ENCODE measurements at places on chromosomes 16 and 17. TPM values are rescaled to one million over a fixed set of nuclear protein-coding genes. Genes with fewer than 3 reads are reported as not detected.

The SLC12A3 gene
- not detected for total RNA-seq

The CHST4 gene
- 0.46 TPM for total RNA-seq

The SREBF1 gene
- 26.3 TPM for total RNA-seq

The GP1BA gene
- total RNA-seq, result not detected

The ANKRD13B gene
- 26.1 TPM for total RNA-seq

The CHD9NB gene
- 2.8 TPM for total RNA-seq

The SOST gene
- total RNA-seq, result 0.23 TPM

The CHMP1A gene
- total RNA-seq, result 85.6 TPM

The HASPIN gene
- total RNA-seq, result 1.4 TPM

The CIBAR2 gene
- 4.8 TPM for total RNA-seq

The SLC47A1 gene
- 0.92 TPM for total RNA-seq

The ALOX15B gene
- not detected for total RNA-seq

The MYL4 gene
- total RNA-seq, result 3.9 TPM

The TM4SF5 gene
- total RNA-seq, result not detected

The VEZF1 gene
- total RNA-seq, result 67.6 TPM

The KRTAP4-9 gene
- total RNA-seq, result not detected

The TNK1 gene
- 1.4 TPM for total RNA-seq

The KCNH6 gene
- total RNA-seq, result 0.69 TPM

The SLC38A8 gene
- 2.8 TPM for total RNA-seq

The TBC1D3K gene
- total RNA-seq, result not detected

The C16orf96 gene
- 0.46 TPM for total RNA-seq

The RNF222 gene
- total RNA-seq, result not detected

The PRR11 gene
- 2.5 TPM for total RNA-seq

The KRT12 gene
- total RNA-seq, result not detected

The JUP gene
- 29.8 TPM for total RNA-seq

The ZG16B gene
- total RNA-seq, result 0.23 TPM

The ASIC2 gene
- 39.4 TPM for total RNA-seq

The MFAP4 gene
- total RNA-seq, result 0.92 TPM

The TBC1D3I gene
- total RNA-seq, result not detected

The DHX38 gene
- 45.4 TPM for total RNA-seq

The VPS4A gene
- 41.8 TPM for total RNA-seq

The AMZ2 gene
- 81.0 TPM for total RNA-seq

The KATNB1 gene
- total RNA-seq, result 42.4 TPM

The CMTM1 gene
- 5.5 TPM for total RNA-seq

The EVI2A gene
- total RNA-seq, result 5.5 TPM

The CDH13 gene
- 42.7 TPM for total RNA-seq

The ODAD4 gene
- 6.5 TPM for total RNA-seq

The MEOX1 gene
- not detected for total RNA-seq

The NPB gene
- 4.2 TPM for total RNA-seq

The GRB7 gene
- not detected for total RNA-seq

The PRRT2 gene
- 34.1 TPM for total RNA-seq

The FOXC2 gene
- 0.23 TPM for total RNA-seq

The EVPLL gene
- total RNA-seq, result 0.69 TPM

The POLDIP2 gene
- total RNA-seq, result 49.4 TPM

The CLN3 gene
- total RNA-seq, result 21.5 TPM

The GRAPL gene
- 0.92 TPM for total RNA-seq

The LLGL2 gene
- total RNA-seq, result 0.92 TPM

The KIF18B gene
- total RNA-seq, result 1.4 TPM

The DPEP2 gene
- total RNA-seq, result 1.4 TPM

The CBFA2T3 gene
- total RNA-seq, result 2.3 TPM
